Activated CD4-positive, alpha-beta T cell treated with anti-CD3 and anti-CD28 coated beads, Interleukin-2, amount 10 ng/mL, durations not matched to agents 24 days and 14 days (primary cell): ENCODE measurements at places on chromosomes 2 and 18. TPM values are rescaled to one million over a fixed set of nuclear protein-coding genes. Genes with fewer than 3 reads are reported as not detected.
A peak's percentile ranks its signal among the peaks of the same experiment; 100 is the strongest.

Gene RTP5
- total RNA-seq, result 0.07 TPM in 1 of 2 replicates, not detected in the other

Gene NDUFV2
- total RNA-seq, result 357 and 360 TPM in 2 replicates

DNA sequence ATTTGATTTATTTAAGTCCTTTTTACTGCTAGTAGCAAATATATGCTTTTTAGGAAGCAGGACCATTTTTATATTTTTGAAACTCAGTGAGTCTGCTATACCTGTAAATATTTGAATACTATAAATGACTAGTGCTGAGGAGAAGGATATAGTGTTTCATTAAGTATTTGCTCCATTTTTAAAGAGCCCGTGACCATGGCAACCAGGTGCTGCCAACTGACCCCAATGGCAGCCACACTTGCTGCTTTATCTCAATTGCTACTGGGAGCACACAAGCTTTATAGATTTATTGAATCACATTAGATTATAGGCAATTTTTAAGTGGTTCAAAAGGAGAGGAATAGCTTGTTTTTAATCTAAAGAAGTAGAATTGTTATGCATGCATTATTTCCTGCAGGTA is 142.0 kb downstream of the SCG2 start:
- H3K4me1 ChIP-seq, result no peaks in the 10 kb centered on the region
- DNase-seq, result no peak
- H3K27me3 ChIP-seq, result no peaks in the 10 kb centered on the region

DNA sequence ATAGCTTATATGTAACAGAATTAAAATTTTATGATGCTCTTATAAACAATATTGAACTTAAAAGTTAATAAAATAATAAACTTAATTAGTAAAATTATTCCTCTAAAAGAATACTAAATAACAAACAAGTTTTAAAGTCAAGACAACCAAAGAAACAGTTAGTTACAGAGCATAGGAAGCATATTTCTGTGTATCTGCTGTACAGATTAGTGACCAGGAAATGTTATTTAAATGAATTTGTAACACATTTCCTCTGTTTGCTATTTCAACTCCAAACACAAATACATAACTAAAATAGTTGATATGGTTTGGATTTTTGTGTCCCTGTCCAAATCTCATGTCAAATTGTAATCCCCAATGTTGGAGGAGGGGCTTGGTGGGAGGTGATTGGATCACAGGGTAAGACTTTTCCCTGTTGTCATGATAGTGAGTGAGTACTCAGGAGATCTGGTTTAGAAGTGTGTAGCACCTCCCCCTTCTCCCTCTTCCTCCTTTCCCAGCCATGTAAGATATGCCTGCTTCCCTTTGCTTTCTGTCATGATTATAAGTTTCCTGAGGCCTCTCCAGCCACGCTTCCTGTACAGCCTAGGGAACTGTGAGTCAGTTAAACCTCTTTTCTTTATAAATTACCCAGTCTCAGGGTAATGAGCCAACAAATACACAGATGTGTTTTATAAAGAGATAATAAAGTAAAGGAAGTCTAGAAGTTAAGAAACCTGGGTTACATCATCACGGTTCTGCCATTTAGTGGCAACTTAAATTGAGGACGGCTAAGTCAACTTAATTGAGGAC is 51.8 kb downstream of the ROCK2 start:
- H3K36me3 ChIP-seq, result no peaks in the 10 kb centered on the region
- no peak overlapping the region for H3K27ac ChIP-seq
- H3K4me3 ChIP-seq, result no peak overlapping the region
- peaks cover 8% of the 10 kb centered on the region for H3K4me1 ChIP-seq
- H3K27me3 ChIP-seq, result no peaks in the 10 kb centered on the region

- H3K27me3 ChIP-seq, result peaks cover 12% of the 10 kb centered on the region
- no peak overlapping the region for H3K4me3 ChIP-seq
- peaks cover 3% of the 10 kb centered on the region for H3K4me1 ChIP-seq
- no peak overlapping the region for H3K27ac ChIP-seq
These were observed 6.3 kb downstream of the UGT1A1 start for GRCh38 chr2:233766416-233766815.

DNA sequence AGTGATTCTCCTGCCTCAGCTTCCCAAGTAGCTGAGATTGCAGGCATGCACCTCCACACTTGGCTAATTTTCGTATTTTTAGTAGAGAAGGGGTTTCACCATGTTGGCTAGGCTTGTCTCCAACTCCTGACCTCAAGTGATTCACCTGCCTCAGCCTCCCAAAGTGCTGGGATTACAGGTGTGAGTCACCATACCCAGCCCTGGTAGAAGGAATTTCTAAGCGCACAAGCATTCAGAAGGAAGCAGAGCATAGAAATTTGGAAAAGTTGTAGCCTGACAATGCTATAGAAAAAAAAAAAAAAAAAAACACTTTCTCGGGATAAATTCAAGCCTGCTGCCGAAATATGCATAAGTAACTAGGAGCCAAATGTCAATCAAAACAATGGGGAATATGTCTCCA is 249.4 kb downstream of the GRB14 start:
- H3K4me3 ChIP-seq, result no peak overlapping the region
- H3K36me3 ChIP-seq, result no peaks in the 10 kb centered on the region
- H3K4me1 ChIP-seq, result no peaks in the 10 kb centered on the region
- no peak for DNase-seq
- H3K27me3 ChIP-seq, result no peaks in the 10 kb centered on the region

DNA sequence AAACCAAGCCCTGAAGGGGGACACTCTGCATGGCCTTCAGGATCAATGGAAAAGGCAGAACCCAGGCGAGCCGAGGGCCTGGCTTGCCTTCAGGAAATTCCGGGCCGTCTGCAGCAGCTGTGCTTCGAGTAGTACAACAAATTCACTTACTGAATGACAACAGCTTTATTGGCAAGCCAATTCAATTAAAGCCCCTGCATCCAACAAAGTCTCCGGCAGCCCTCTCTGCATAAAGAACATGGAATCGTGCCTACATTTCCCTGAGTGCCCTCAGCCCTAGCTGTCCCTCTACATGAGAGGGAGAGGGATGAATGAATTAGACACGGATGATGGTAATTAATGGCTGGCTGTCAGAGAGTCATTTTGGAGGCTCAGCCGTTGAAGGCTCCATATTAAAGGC is 189.0 kb downstream of the BCL11A start:
- H3K36me3 ChIP-seq, result no peaks in the 10 kb centered on the region
- no peaks in the 10 kb centered on the region for H3K4me1 ChIP-seq
- DNase-seq, result no peak
- no peak overlapping the region for H3K4me3 ChIP-seq
- no peak overlapping the region for H3K27ac ChIP-seq

DNA sequence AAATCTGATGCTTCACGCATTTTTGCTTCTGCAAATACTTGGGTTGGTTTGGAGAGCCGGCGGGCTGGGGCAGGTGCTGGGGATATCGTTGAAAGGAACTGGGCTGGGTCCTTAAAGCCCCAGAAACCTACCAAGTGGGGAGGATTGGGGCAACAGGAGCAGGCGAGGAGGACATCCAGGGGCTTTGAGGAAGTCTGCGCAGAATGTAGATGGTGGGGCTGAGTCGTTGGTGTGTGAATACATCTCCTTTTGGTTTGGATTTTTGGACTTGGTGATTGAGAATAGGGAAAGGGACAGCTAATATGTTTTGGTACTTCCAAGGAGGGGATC is 1.1 kb downstream of the DCC start:
- no peak overlapping the region for H3K27ac ChIP-seq
- H3K4me3 ChIP-seq, result no peak overlapping the region
- no peaks in the 10 kb centered on the region for H3K4me1 ChIP-seq
- H3K36me3 ChIP-seq, result no peaks in the 10 kb centered on the region
- DNase-seq, result no peak

DNA sequence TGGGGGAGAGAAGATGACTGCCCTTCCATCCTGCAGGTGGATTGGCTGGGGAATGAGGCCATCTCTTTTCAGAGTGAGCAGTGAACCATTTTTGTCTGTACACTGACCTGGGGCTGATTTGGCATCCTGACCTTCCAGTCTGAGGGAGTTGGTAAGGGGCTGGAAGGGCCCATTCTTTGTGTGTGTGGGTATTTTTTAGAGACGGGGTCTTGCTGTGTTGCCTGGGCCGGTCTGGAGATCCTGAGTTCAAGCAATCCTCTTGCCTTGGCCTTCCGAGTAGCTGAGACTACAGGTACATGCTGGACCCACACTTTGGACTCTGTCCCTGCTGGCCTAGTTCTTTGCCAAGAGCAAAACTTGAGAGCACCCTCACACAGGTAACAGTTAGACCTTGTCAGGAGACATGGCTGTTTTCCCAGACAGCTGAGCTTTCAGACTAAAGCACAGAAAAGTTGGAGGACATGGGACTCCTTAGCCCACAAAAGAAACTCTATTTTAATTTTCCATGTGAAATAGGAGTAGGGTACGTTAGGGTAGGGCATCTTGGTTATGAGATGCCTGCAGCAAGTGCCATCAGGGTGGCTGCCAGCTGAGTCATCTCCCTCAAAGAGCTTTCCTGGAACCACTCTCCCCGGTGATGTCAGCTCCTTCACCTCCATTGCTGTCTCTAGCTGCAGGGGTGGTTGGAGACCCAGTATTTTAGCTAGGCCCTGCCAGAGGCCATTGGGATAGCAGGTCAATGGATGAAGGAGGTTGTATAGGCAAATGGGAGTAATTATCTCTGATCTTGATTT is 60.7 kb downstream of the DGKD start:
- peak; percentile 78 for DNase-seq
- H3K27ac ChIP-seq, result peak overlapping the region; percentile 79
- H3K27me3 ChIP-seq, result peaks cover 2% of the 10 kb centered on the region
- peak overlapping the region; percentile 66 for H3K4me3 ChIP-seq
- peaks cover 64% of the 10 kb centered on the region for H3K4me1 ChIP-seq

GRCh38 chr2:68115965-68116364 is 41.7 kb upstream of the PNO1 start:
- DNase-seq, result no peak
- H3K4me3 ChIP-seq, result no peak overlapping the region
- no peaks in the 10 kb centered on the region for H3K36me3 ChIP-seq
- no peaks in the 10 kb centered on the region for H3K4me1 ChIP-seq

DNA sequence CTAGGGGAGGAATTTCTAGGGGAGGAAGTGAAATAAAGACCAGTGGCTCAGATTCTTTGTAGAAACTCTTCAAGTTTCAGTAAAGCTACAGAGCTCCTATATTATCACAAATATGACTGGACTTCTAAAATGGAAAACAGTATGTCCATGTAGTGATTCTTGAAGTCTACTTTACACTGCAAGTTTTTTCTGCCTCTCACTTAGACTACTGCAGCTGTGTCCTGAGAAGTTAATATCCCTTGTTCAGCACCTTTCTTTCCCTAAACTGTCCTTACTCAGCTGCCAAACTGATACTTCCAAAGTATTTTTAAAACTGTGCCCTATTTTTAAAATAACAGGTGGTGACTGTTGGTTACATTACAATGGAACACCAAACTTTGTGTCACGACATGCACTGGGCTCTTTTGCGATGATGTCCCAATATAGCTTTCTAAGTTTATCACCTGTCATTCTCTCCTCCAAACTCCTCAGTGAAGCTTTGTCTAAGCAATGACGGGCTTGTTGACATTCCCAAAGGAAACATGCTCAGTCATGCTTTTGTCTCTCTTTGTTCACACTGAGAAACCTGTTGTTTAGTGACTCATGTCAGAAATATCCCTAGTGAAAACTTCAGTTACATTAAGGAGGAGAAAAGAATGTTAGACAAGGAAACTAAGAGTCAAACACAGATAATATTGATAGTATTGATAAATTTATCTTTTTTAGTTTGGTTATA is 341.1 kb downstream of the ARL6IP6 start:
- H3K4me3 ChIP-seq, result no peak overlapping the region
- no peaks in the 10 kb centered on the region for H3K27me3 ChIP-seq
- DNase-seq, result no peak
- no peaks in the 10 kb centered on the region for H3K4me1 ChIP-seq

DNA sequence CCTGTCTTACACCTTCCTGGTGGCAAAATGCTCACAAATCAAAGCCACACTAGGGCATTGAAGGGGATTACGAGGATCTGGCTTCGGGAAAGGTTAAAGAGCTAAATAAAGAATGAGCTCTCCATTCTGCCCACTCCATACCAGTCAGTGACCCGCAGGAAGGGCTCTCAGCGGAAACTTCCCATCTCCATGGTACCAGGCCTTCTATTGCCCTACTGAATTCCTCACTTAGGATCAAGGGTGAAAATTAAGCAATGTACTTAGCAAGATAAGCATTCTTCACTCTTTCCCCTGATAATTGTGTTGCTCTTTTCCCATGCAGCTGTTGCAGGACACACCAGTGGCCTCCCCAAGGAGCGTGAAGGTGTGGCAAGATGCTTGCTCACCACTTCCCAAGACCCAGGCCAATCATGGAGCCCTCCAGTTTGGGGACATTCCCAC is 75.6 kb upstream of the TTC39C start:
- peaks cover 27% of the 10 kb centered on the region for H3K27me3 ChIP-seq
- H3K4me3 ChIP-seq, result no peak overlapping the region
- peaks cover 71% of the 10 kb centered on the region for H3K4me1 ChIP-seq
- H3K27ac ChIP-seq, result no peak overlapping the region

GRCh38 chr2:36615222-36615621 is 17.3 kb upstream of the FEZ2 start:
- no peak overlapping the region for H3K4me3 ChIP-seq
- no peaks in the 10 kb centered on the region for H3K4me1 ChIP-seq
- H3K36me3 ChIP-seq, result no peaks in the 10 kb centered on the region
- H3K27me3 ChIP-seq, result peaks cover 17% of the 10 kb centered on the region
- DNase-seq, result no peak

DNA sequence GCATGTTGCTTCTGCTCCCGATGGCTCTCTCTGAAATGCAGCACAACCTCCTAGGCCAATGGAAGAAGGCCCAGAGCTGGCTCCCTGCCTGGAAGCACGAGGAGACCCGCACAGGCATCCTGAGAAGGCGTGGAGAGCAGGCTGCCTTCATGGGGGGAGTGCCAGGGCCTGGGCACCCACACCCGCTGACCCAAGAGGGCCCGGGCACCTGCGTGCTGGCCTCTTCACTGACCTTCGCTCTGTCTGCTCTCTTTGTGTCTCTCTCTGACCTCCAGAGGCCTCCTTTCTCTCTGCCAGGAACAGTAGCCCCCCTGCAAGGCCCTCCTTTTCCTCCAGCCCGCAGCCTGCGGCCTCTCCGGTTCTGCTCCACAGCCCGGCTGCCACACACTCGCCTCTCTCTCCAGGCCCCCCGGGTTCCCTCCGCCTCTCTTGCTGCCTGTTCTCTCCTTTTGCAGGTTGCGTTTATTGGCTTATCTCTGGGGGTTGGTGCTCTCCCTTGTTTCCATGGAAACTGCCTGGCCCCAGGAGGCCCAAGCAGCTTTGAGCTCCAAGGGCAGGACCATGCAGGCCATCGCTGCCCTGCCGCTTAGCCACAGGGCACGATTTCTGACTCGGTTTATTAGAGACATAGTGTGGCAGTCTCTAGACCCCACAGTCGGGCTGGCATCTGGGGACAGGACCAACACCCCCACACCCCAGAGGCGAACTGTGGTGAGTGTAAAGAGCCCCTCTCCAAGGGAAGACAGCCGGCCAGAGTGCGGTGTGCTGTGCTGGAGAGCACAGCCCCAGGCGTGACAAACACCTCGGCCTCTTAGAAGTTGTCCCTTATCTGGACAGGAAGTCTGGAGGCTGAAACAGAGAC is 1.7 kb downstream of the MZT2B start:
- DNase-seq, result no peak
- peaks cover 7% of the 10 kb centered on the region for H3K4me1 ChIP-seq
- H3K36me3 ChIP-seq, result peaks cover 18% of the 10 kb centered on the region
- no peaks in the 10 kb centered on the region for H3K27me3 ChIP-seq
- peak overlapping the region; percentile 85 for H3K4me3 ChIP-seq
- H3K27ac ChIP-seq, result peak overlapping the region; percentile 83
